ENCODE measurements at places on chromosomes 12 and 14. TPM values are rescaled to one million over a fixed set of nuclear protein-coding genes. Genes with fewer than 3 reads are reported as not detected.

Gene CMKLR1
- polyA plus RNA-seq = 9.5 TPM

Gene PAPLN
- 12.4 TPM for polyA plus RNA-seq

Gene ZFHX2
- polyA plus RNA-seq = 34.3 TPM

Gene LIMA1
- polyA plus RNA-seq = 37.8 TPM

Gene BCL11B
- 0.96 TPM for polyA plus RNA-seq

Gene CCDC177
- polyA plus RNA-seq = 0.63 TPM

Gene LBHD2
- polyA plus RNA-seq = 3.9 TPM

GRCh38 chr12:14774074-14774905 is 29.0 kb downstream of the WBP11 start:
- peaks cover 15% of the 10 kb centered on the region for H3K4me1 ChIP-seq
- H3K4me3 ChIP-seq = peak overlapping the region; percentile 77
- H3K36me3 ChIP-seq = no peaks in the 10 kb centered on the region
- peak overlapping the region; percentile 90 for H3K27ac ChIP-seq

- no peak overlapping the region for H3K4me3 ChIP-seq
- H3K36me3 ChIP-seq = no peaks in the 10 kb centered on the region
- no peaks in the 10 kb centered on the region for H3K4me1 ChIP-seq
- no peaks in the 10 kb centered on the region for H3K27me3 ChIP-seq
- H3K27ac ChIP-seq = no peak overlapping the region
These were observed 70.5 kb downstream of the FIGNL2 start for GRCh38 chr12:51777973-51778372.

GRCh38 chr12:116606397-116606796 is 47.2 kb downstream of the MAP1LC3B2 start:
- peaks cover 26% of the 10 kb centered on the region for H3K4me1 ChIP-seq
- H3K36me3 ChIP-seq = no peaks in the 10 kb centered on the region
- H3K27me3 ChIP-seq = no peaks in the 10 kb centered on the region
- no peak overlapping the region for H3K4me3 ChIP-seq
- no peak for DNase-seq
- H3K27ac ChIP-seq = no peak overlapping the region

DNA sequence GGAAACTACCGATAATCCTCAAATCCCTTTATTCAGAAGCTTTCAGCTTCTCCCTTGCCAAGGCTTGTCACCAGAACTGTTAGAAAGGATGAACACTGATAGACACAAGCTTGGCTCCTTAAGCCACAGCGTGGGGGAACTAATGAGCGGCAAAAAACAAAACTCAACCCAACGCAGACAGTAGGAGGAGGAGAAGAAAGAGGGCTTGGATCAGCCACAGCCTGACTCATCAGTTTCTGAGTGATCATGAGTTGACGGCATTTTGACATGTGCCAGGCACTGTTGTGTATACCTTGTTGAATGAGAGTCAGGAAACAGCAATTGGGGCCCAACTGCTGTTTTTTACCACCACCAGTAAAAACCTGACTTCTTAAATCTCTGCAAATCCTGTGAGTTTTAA is 23.7 kb downstream of the PLXNC1 start:
- no peaks in the 10 kb centered on the region for H3K4me1 ChIP-seq
- no peak overlapping the region for H3K4me3 ChIP-seq
- no peaks in the 10 kb centered on the region for H3K36me3 ChIP-seq
- no peaks in the 10 kb centered on the region for H3K27me3 ChIP-seq
- DNase-seq = no peak
- no peak overlapping the region for H3K27ac ChIP-seq

DNA sequence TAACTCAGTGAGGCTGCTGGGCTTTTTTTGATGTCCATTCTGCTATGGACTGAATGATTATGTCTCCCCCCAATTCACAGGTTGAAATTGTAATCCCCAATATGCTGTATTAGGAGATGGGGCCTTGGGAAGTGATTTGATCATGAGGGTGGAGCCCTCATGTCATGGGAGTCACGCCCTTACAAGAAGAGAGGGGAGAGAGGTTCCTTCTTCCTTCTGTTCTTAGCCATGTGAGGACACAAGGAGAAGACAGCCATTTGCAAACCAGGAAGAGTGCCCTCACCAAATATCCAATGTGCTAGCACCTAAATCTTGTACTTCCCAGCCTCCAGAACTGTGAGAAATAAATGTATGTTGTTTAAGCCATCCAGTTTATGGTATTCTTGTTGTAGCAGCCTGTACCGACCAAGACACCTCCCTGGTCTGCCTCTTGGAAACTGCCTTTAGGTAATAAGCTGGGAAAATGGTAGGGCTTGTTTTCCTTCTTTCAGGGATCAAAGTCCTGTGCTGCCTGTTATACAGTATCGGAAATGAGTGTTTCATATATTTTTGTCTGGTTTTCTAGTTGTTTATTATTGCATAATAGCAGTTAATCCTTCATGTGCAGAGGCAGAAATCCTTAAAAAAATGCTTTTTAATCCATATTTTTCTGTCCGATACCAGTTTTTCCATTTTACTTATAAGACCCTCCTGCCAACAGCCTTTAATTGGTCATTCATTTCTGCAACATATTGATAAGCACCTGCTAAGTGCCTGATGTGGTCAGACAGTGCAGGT is 16.3 kb downstream of the BORCS5 start:
- no peak overlapping the region for H3K4me3 ChIP-seq
- H3K36me3 ChIP-seq = no peaks in the 10 kb centered on the region
- no peaks in the 10 kb centered on the region for H3K4me1 ChIP-seq
- no peaks in the 10 kb centered on the region for H3K27me3 ChIP-seq
- no peak for DNase-seq
- H3K27ac ChIP-seq = no peak overlapping the region

DNA sequence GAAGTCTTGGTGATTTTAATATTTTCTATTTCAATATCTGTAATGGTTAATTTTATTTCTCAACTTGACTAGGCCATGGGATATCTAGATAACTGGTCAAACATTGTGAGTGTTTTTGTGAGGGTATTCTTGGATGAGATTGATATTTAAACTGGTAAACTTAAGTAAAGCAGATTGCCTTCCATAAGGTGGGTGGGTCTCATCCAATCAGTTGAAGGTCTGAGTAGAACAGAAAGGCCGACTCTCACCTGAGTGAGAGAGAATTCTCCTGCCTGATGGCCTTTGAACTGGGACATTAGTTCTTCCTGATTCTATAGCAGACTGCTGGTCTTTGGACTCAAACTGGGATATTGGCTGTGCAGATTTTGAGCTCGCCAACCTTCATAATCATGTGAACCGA is 36.3 kb downstream of the OTOGL start:
- DNase-seq = no peak
- no peaks in the 10 kb centered on the region for H3K4me1 ChIP-seq
- H3K4me3 ChIP-seq = no peak overlapping the region
- H3K27ac ChIP-seq = no peak overlapping the region

DNA sequence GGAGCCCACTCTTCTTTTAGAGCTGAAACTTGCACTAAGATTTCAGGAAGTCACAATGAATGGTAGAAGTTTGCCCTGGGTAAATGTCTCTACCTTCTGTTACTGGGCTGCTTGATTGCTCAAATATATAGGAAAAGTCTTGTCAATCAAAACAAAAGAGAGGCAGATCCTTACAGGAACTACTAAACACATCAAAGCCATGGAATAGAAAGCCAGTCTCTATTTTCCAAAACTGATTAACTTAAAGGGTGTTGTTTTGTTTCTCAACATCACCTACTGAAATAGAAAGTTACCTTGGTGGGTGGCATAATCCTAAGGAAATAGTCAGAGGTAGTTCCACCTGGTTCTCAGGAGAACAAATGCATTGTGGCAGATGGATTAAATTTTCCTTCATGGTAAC is at the start of gene GPHB5:
Gene GPHB5 (minus strand): TSS at position 101 of the 400 bp plus-strand sequence. CDS start 1,086 bp downstream, outside the sequence.
- no peak for DNase-seq
- no peaks in the 10 kb centered on the region for H3K4me1 ChIP-seq

- DNase-seq = peak; percentile 12
- H3K4me3 ChIP-seq = no peak overlapping the region
- H3K4me1 ChIP-seq = no peaks in the 10 kb centered on the region
- H3K27me3 ChIP-seq = no peaks in the 10 kb centered on the region
- no peak overlapping the region for H3K27ac ChIP-seq
- H3K36me3 ChIP-seq = peaks cover 3% of the 10 kb centered on the region
These were observed 22.2 kb downstream of the SFSWAP start for GRCh38 chr12:131732996-131733615.

- no peaks in the 10 kb centered on the region for H3K36me3 ChIP-seq
- H3K27ac ChIP-seq = no peak overlapping the region
- no peak for DNase-seq
- peaks cover 17% of the 10 kb centered on the region for H3K4me1 ChIP-seq
These were observed 181.3 kb upstream of the SLC38A2 start for GRCh38 chr12:46553911-46554310.

DNA sequence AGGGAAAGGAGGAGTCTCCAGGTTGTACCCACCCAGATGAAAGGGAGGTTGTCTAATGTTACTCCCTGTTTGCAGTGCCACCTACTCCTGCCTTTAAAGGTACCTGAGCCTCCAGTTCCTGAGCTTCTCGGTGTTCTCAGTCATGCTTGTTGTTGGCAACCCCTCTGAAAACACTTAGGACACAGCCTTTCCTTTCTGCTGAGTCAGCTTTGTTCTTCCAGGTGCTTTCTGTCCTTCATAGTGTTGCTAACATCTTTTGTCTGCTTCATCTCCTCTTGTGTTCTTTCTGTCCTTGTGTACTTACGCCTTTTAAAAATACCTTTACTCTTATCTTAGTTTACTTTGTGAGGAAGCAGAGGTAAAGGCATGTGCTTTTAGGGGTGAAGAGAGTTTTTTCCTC is 97.0 kb upstream of the NEDD1 start:
- H3K4me3 ChIP-seq = no peak overlapping the region
- H3K27ac ChIP-seq = no peak overlapping the region
- H3K36me3 ChIP-seq = no peaks in the 10 kb centered on the region

- H3K4me1 ChIP-seq = peaks cover 8% of the 10 kb centered on the region
- H3K27ac ChIP-seq = no peak overlapping the region
- no peaks in the 10 kb centered on the region for H3K27me3 ChIP-seq
- no peak for DNase-seq
- no peak overlapping the region for H3K4me3 ChIP-seq
These were observed 5.6 kb downstream of the REM2 start for GRCh38 chr14:22888662-22889061.

DNA sequence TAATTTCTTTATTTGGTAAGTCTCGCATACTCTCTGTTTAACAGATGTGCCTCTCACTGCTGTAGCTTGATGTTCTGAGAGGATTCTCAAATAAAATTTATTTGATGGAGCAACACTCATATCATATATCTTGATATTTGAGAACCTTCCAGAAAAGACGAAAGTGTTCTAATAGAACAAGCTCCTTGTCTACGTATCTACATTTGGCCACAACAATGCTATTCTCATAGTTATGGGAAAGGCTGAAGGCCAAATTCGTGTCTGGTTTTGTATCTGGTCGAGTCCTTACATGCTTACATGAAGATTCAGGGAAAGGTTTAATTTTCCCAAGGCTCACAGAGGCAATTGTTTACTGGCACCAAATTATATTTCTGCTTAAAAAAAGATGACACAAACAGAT is 186.7 kb upstream of the SLC38A2 start:
- H3K36me3 ChIP-seq = no peaks in the 10 kb centered on the region
- H3K27ac ChIP-seq = no peak overlapping the region
- H3K27me3 ChIP-seq = no peaks in the 10 kb centered on the region
- no peak overlapping the region for H3K4me3 ChIP-seq

DNA sequence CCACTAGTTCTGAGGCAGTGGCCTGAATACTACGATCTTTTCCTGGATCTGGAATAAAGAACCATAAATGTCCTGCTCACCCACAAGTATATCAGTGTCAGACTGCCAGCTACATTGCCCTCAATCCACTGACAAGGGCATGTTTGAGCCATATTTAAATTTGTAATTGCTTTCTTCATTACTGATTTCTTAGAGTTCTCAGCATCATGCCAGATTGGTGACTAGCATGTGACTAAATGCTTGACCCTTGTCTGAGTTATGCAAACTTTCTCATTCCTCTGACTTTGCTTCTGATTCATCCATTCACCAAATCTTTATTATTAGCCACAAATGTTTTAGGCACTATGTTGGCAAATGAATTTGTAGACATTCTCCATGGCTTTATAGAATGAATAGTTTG is 143.6 kb upstream of the SLC16A7 start:
- no peaks in the 10 kb centered on the region for H3K4me1 ChIP-seq
- DNase-seq = no peak
- no peaks in the 10 kb centered on the region for H3K36me3 ChIP-seq
- no peak overlapping the region for H3K27ac ChIP-seq
- no peak overlapping the region for H3K4me3 ChIP-seq

- H3K36me3 ChIP-seq = no peaks in the 10 kb centered on the region
- H3K4me3 ChIP-seq = peak overlapping the region; percentile 88
- peaks cover 23% of the 10 kb centered on the region for H3K4me1 ChIP-seq
- H3K27me3 ChIP-seq = no peaks in the 10 kb centered on the region
- peak; percentile 37 for DNase-seq
- H3K27ac ChIP-seq = peak overlapping the region; percentile 92
These were observed 1.4 kb downstream of the ACTN1 start for GRCh38 chr14:68977718-68978171.

- peak overlapping the region; percentile 53 for H3K27ac ChIP-seq
- no peaks in the 10 kb centered on the region for H3K36me3 ChIP-seq
- H3K4me3 ChIP-seq = no peak overlapping the region
- H3K4me1 ChIP-seq = peaks cover 9% of the 10 kb centered on the region
These were observed 17.2 kb downstream of the PSMC1 start for GRCh38 chr14:90273532-90273931.

DNA sequence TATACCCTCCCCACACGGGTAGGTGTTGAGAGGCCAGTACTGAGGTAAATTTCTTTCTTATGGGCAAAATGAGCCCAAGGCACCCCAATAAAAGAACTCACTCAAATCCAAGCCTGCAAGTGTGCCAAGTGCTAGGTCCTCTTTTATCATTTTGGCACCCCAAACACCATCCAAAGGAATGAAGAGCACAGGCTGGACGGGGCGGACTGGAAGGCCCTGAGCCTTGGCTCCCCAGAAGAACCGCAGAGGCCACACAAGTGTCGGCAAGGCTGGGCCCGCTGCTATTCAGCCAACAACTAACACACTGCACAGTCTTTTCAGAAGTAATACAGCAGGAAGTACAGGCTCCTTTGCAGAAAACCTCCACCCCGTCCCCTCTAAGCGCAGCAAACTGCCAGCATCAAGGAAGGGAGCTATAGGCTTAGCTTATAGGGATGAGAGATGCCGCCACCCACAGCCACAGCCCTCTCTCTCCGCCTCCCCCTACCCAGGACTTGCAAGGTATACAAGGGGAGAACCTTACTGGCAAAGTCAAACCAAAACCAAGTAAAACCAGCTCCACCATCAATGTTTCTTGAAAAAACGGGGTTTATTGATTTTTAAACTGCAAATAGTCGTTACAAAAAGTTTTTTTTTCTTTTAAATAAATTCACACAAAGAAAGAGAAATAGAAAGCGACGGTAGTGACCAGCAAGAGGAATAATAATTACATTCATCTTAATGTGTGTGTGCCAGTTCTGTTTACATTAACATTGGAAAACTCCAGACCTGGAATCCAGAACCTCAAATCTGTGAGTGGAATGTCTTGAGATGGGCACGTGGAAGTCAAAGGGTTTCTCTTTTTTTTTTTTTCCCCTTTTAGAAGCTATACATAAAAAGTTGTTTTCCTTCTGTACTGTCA is 5.5 kb downstream of the ZFP36L1 start:
- DNase-seq = peak; percentile 61
- H3K27me3 ChIP-seq = no peaks in the 10 kb centered on the region
- H3K36me3 ChIP-seq = no peaks in the 10 kb centered on the region
- H3K27ac ChIP-seq = peak overlapping the region; percentile 53
- H3K4me3 ChIP-seq = no peak overlapping the region
